ENCODE measurements at places on chromosomes 6 and 20.

GRCh38 chr6:113719545-113719944 is 137.6 kb upstream of the MARCKS start:
- no peak for DNase-seq

- no peak for DNase-seq
Observed at GRCh38 chr20:17762873-17763557, 63.2 kb downstream of the BANF2 start.

GRCh38 chr20:61628901-61629601 is 377.0 kb downstream of the CDH4 start:
- DNase-seq: no peak

DNA sequence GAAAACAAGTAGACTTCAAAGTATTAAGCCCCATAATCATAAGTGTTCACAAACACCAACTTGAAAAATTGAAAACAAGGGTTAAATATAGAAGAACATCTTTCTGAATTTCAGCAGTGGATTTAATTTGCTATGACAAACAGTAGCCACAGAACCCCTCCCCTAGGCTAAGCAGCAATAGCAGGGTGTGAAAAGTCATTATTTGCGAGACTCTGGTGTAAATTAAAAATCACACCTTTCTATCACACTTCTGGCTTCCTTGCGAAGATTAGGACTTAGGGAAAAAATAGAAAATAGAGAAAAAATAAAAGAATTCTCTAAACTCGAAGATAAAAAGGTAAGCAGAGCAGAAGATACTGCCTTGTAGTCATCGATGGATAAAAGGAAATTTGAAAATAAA is 6.1 kb downstream of the SAMD3 start:
- no peak for DNase-seq

GRCh38 chr6:157699777-157700636 is 123.0 kb upstream of the SNX9 start:
- peak; percentile 54 for DNase-seq

GRCh38 chr6:113664909-113665308 is 192.2 kb upstream of the MARCKS start:
- no peak for DNase-seq

DNA sequence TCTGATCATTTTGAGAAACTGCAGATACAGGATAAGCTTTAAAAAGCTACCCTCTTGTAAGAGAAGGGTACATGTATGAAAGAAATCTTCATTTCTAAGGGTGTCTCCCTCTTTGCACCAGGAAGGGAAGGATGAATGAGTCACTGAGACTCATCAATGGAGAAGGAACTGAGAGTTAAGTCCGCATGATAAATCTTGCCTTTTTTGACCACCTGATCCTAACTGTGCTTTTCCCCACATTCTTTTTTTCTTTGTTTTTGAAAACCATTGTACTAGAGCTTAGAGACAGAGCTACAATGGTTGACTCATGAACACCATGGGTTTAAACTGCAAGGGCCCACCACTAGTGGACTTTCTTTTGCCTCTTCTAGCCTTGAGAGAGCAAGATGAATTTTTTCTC is 353.0 kb upstream of the RGS17 start:
- DNase-seq: no peak

GRCh38 chr6:139142262-139142661 is 7.4 kb downstream of the HECA start:
- no peak for DNase-seq

- no peak for DNase-seq
Observed at GRCh38 chr6:45201484-45201883, 126.6 kb upstream of the RUNX2 start.

DNA sequence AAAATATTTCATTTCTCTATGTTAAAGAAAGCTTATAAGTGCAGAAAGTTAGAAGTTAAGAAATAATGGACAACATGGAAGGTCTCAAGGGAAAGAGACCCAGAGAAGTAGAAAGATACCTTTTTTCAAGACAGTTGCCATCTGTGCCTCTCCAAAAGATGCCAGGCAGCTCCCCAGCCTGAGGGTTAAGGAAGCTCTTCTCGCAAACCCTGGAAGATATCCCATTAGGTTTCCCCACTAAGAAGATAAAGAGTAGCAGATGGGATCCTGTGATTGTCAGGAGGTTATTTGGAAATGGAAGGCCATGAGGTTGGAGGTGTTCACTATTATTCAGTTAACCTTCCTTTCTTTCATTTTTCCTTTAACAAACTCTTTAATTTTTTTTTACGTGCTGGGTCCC is 110.1 kb upstream of the SIM1 start:
- no peak for DNase-seq

DNA sequence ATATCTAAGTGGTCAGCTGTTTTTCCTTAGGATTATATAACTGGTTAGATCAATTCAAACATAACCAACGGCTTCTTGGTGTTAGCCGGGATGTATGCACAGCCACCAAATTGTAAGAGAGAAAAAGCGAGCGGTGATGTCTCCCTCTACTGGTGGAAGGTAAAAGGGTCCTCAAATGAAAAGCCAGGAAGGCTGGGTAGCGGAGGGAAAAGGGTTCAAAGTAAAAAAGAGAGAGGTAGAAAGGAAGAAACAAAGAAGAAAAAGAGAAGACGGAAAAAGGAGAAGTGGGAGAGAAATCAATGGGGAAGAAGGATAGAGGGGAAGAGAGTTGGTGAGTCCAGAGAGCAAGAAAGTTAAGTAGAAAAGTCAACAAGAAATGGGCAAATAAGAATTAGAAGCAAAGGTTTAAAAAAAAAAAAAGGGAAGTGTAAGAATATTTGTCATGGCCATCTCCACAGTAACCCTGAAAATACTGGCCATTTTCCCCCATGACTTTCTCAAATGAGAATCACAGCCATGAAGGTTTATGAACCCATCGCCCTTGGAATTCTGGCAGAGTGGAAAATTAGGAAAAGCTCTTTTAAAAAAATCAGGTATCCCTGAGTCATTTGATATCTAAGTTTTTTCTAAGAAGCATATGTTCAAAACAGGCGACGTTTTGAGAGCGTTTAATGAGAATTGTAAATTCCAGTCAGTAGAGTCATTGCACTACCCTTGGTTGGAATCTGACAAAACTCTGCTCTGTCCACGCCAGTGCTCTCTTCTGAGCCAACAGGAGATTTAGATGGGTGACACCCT is 155.6 kb upstream of the SNX9 start:
- no peak for DNase-seq

- no peak for DNase-seq
Observed at GRCh38 chr20:43198607-43199006, 8.9 kb upstream of the PTPRT start.

GRCh38 chr6:80959034-80959433 is 793.4 kb downstream of the TENT5A start:
- no peak for DNase-seq

GRCh38 chr6:126786262-126786661 is 332.2 kb upstream of the RSPO3 start:
- DNase-seq: no peak

DNA sequence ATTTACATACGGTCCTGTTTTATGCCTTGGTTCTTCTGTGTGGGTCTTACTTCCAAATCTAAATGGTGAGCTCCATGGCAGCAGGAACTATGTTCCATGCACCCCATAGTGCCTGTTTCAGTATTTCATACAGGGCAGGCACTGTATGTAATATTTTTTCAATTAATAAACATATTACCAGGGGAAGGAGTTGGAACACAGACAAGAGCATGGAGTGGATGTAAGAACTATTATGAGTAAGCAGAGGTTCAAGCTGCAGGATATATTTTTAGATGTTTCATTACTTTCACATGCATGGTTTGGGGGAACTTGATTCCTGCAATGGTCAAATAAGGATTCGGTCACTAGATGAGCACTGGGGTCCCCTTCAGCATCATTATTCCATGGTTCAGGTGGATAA is 108.3 kb downstream of the KIF13A start:
- no peak for DNase-seq

GRCh38 chr6:93036835-93037234 is 382.5 kb downstream of the EPHA7 start:
- no peak for DNase-seq

- DNase-seq: no peak
Observed at GRCh38 chr6:90399970-90400369, 103.3 kb upstream of the BACH2 start.

DNA sequence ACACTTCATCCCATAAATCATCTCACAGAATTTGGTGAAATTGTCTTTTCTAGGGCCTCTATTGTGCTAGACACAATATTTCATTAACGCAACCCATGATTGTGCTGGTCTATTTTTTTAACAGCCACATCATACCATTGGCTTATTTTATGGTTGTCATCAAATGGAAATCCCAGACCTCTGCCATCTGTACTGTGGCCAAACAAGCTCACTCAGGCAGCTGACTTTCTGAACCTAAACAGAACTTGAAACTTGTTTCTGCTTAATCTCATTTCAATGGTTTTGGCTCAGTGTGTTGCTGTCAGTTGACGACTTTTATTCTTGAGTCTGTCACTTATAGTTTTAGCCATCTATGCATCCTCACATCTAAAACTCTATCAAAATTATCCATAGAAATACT is 111.8 kb downstream of the HAO1 start:
- no peak for DNase-seq

DNA sequence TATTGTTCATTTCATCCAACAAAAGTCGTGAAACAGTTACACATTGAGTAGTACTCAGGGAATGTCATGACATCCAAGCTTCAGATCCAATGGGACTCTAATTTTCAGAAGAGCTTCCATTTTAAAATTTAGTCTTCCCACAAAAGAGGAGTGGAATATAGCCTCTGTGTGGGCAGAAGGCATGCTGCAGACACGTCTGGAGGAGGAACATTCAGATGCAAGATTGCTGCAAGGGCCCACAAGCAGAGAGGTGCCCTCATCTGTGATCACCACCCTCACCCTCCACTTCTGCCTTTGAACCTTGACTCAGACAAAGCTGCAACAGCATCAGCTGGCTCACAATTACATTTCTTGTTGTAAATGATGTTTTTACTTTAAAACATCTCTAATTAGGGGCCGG is 29.9 kb downstream of the NRN1 start:
- no peak for DNase-seq

GRCh38 chr20:36342331-36343120 is 36.4 kb downstream of the DLGAP4 start:
- DNase-seq: no peak

DNA sequence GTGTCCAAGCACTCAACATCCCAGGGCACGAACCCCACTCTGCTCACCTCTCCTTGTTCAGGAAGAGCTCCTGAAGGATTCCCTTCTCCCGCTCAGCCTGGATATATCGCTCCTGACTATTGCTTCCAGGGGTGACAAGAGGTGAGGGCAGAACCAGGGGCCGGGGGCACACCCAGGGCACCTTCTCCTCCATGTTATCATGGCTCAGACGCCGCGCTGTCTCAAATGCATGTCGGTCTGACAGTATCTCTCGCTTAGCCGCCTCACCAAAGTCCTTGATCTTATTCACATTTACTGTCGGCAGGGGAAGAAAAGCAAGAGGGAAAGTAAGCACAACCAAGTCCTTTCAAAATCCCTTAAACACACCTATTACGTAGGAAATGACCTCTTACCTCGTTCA is 13.1 kb downstream of the PPP1R10 start:
- DNase-seq: peak; percentile 62

- no peak for DNase-seq
Observed at GRCh38 chr20:62335532-62335931, 31.6 kb downstream of the LAMA5 start.

DNA sequence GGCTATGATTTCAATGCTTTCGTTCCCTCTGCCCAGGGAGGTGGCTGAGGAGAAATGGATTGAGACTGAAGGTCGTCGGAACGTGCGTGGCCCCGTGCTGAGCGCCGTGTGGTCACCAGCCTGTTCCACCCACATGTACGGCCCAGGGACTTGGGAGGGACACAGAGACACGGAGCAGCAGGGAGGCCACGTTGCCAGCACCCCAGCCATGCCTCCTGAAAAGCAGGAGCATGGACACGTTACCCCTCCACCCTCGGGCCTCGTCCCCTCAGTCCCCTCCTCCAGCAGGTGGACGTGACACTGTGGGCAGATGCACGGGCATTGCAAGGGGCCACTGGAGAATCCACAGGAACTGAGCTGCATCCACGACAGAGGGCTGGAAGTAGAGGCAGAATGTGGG is 133.1 kb upstream of the CST7 start:
- DNase-seq: no peak

DNA sequence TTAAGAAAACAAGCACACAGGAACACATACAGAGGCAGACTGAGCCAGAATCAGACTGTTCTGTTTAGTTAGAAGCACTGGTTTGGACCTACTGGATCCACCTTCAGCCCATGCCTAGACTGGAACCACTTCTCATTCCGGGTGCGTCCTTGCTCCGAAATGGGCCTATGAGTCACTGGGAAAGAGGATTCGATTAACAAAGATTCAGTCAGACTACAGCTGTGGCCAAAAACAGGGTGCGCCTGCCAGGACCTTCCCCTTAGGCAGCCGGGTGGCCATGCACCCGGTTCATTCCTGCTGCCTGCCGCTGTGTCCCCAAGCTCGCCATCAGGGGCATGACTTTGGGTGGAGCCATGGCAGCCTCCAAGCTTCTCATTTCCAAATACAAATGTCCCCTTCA is 14.5 kb upstream of the KCNK5 start:
- DNase-seq: peak; percentile 94

GRCh38 chr6:159100395-159101182 is 55.8 kb upstream of the TAGAP start:
- DNase-seq: no peak

DNA sequence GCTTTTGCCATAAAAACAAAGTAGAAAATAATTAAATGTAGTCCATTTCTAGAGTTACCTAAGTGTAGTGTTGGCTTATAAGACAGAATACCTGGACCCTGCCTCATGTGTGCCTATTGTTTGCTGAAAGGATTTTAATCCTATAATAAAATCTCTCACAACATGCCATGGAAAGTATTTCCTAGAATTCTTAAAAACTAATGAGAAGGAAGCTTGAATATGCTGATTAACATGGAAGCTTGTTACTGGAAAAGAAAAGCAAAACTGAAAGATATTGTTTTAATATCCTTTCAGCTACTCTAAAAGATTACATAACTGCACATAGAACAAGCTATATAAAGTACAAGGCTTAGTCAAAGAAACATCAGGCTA is 18.0 kb upstream of the FAM135A start:
- DNase-seq: no peak

DNA sequence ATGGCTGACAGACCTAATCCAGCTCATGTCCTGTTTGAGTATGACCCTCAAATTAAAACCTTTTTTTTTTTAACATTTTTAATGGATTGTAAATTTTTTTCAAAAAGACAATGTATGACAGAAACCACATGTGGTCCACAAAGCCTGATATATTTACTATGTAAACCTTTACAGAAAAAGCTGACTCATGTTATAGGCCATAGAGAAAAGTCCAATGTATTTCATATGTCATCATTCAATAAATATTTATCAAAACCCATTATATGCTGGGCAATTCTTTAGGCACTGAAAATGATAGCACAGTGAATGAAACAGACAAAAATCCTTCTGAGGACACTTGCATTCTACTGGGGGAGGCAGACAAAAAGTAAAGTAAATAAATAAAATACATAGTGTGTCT is 826.2 kb upstream of the FLRT3 start:
- DNase-seq: no peak

Measured in posterior vena cava (tissue), 2 donors.